NCI-H146 (cell line): ENCODE measurements at places on chromosomes 2 and 18.
A peak's percentile ranks its signal among the peaks of the same experiment; 100 is the strongest.

DNA sequence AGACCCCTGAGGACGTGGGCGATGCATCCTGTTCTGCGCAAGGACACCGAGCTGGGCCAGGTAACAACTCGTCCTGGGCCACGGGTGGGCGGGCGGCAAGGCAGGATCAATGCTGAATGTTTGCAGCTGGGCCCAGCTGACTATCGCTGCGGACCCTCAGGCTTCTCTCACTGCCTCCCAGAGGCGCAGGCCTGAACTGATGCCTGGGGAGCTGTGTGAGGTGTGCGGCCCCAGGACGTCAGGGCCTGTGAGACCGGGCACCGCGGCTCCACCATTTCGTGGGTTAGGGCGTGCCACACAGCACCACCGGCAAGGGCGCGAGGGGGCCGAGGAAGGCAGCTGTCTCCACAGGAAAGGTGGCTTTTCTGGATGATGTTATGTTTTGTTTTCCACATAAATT lies 307.4 kb downstream of the NDUFA10 start:
- no peak for DNase-seq

DNA sequence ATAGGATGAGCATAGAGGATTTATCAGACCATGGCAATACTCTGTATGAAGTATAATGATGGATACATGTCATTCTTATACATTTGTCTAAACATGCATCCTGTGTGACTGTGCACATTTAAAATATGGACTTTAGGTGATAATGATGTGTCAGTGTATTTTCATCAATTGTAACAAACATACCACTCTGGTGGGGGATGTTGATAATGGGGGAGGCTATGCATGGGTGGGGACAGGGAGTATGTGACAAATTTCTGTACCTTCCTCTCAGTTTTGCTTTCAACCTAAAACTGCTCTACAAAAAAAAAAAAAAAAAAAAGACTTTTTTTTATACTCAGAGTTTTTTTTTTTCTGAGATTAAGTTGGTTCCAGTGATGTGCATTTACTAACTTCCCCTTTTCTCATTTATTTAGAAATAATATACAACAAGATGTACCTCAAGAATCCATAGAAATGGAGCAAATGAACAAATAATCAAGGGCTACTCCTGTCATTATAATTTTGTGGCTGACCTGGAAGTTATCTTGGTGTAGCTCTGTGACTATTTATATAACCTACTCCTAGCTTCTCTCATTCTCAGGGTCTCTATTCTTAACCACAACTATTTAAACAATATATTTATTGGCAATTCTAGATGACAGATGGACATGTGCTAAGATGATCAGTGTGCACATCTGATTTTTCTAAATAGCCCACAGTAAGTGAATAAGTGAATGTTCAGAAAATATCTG lies 108.9 kb upstream of the ITGA4 start:
- DNase-seq = no peak

DNA sequence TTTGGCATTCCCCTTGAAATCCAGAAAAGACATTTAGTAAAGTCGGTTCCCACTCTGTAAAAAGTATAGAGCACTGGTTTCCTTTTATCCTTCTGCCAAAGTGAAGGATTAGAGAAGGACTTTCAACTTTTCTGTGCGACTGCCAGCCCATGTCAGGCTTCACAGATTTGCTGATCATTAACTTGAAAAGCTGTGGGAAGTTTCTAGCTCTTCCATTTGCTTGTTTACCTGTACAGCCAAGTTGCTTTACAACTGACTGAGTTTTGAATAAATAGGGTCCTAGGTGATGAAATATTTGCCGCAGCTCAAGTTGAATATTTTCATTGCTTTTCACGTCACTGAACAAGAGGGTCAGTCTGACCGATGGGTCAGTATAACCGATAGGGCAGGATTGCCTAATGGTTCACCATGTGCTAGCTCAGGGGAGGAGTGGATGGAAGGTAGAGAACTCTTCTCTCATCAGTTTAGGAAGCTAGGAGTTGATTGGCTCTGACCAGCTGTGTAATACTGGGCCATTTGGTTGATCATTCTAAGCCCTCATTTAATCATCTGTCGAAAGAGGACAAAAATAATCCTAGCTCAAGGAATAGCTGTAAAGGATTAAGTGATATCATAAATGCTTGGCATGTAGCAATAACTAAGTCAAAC lies 30.4 kb downstream of the UPP2 start:
- DNase-seq = no peak

GRCh38 chr2:6922201-6922656 lies 5.0 kb downstream of the RNF144A start:
- no peak for DNase-seq

DNA sequence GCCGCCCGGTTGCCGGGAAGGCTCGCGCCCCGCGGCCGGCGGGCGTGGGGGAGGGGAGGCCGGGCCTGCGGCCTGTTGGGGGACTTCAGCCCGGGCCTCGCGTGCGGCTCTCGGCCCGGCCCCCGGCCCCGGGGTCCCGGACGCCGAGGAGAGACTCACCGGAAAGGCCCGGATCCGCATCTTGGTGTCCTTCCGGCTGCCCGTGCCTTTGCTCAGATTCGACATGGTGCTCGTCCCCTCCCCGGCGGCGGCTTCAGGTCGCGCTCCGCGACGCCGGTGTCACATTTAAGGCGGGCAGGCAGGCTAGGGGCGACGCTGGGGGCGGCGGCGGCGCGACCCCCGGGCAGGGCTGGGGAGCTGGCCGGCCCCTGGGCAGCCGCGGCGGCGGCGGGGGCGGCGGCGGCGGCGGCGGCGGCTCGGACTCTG lies 365 bp downstream of the CUL3 start:
- peak; percentile 39 for DNase-seq

GRCh38 chr2:232335859-232336215 lies 42.7 kb upstream of the ALPP start:
- DNase-seq = no peak

DNA sequence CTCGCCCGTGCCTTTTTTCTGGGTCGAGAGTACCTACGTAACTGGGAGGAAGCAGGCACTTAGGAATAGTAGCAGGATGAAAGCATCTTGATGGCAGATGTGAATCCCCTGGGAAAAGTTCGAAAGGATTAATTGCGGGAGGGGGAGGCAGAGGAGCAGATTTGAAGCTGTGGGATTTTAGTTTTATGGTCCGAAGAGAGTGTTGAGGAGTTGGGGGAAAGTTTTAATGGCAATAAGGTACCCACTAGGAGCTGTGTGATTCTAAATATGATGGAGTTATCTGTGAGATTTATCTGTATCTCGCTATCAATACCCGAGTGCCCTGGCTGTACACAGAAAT lies 1.1 kb downstream of the AGFG1 start:
- DNase-seq = no peak
